NCI-H187 treated with DMSO at 0.1 percent for 48 hours (cell line): ENCODE measurements at places on chromosomes 16 and 17.
A peak's percentile ranks its signal among the peaks of the same experiment; 100 is the strongest.

DNA sequence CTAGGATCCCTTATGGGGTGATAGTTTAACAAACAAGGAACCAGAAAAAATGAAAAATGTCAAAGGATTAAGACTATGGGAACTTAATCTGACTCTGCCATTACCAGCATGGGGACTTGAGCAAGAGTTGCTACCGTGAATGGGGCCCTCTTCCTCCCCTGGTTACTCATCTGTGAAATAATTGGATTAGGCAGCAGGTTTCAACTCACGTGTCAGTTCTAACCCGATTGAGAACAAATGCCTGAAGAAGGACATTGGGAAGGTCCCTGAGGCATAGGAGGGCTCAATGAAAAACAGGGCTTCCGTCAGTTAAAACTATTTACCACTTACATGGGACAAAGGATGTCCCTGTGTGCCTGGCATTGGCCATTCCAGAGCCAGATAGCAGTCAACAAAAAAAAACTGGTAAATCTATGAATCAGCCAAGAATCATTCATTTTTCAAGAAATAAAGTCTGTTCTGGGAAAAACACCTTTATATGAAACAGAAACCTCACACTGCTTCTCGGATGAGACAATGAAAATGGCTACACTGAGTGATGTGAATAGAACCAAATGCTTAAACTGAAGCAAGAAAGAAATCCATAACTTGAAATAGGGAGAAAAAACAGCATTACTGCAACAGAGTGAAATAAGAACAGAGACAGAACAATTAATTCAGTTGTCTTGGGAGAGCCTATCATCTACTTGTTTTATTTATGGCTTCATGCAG lies 104.3 kb downstream of the ADAMTS18 start:
- DNase-seq: no peak

GRCh38 chr17:42193969-42194899 lies at the start of gene GHDC:
GHDC (minus strand) TSS chr17:42194494; CDS start chr17:42193581, 913 bp downstream.
- DNase-seq: peak; percentile 79

DNA sequence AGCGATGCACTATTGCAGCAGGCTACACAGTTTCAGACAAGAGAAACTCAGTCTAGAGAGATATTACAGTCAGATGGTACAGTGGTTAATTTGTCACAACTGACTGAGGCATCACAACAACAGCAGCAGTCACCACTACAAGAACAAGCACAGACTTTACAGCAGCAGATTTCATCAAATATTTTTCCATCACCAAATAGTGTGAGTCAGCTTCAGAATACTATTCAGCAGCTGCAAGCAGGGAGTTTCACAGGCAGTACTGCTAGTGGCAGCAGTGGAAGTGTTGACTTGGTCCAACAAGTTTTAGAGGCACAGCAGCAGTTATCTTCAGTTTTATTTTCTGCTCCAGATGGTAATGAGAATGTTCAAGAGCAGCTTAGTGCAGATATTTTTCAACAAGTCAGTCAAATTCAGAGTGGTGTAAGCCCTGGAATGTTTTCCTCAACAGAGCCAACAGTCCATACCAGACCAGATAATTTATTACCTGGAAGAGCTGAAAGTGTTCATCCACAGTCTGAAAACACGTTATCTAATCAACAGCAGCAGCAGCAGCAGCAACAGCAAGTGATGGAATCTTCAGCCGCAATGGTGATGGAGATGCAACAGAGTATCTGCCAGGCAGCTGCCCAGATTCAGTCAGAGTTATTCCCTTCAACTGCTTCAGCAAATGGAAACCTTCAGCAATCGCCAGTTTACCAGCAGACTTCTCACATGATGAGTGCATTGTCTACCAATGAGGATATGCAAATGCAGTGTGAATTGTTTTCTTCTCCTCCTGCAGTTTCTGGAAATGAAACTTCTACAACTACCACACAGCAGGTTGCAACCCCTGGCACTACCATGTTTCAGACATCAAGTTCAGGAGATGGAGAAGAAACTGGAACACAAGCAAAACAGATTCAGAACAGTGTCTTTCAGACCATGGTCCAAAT lies 34.1 kb downstream of the NQO1 start:
- no peak for DNase-seq

- no peak for DNase-seq
Observed at GRCh38 chr17:74815550-74816370, 39.6 kb upstream of the NAT9 start.

DNA sequence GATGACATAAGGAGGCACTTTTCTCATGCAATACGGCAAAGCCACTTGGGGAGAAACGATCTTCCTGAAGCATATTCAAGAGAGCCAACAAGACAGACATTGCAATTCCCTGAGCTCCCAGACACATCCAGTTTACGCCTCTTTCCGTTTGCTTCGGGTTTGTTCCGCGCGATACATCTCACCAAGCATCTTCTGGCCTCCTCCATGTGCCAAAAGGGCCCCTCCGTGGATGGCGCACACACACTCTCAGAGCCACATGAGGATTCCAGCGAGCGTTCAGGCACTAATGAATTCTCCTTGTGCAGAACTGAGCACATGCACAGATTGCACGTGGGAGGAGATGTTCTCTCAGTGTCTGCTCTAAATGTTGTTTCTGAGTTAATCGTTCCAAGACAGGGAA lies 146.7 kb upstream of the SHISA6 start:
- DNase-seq: no peak

GRCh38 chr16:12132850-12133440 lies 156.4 kb downstream of the SNX29 start:
- DNase-seq: no peak

- no peak for DNase-seq
Observed at GRCh38 chr16:9148374-9149015, 57.1 kb downstream of the HAPSTR1 start.

- DNase-seq: no peak
Observed at GRCh38 chr17:77145612-77146245, 5.0 kb downstream of the SEC14L1 start.

- no peak for DNase-seq
Observed at GRCh38 chr16:67647681-67648080, 2.7 kb downstream of the CARMIL2 start.

DNA sequence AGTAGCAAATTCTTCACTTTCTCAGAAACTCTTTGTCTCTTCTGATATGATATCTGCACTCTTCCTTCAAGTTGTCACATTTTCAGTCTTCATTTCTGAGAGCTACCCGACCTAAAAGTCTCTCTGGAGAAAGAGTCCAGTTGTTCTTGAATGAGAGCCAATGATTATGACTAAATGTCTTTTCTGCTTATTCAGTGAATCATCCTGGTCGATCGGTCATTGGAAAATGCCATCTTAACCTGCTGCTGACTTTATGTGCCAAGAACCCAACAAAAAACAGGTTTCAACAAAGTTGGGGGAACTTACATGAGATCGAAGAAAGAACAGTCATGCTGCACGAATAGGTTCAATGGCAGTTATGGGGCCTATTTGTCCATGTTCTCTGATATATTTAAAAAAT lies 15.9 kb downstream of the SOX9 start:
- DNase-seq: no peak

DNA sequence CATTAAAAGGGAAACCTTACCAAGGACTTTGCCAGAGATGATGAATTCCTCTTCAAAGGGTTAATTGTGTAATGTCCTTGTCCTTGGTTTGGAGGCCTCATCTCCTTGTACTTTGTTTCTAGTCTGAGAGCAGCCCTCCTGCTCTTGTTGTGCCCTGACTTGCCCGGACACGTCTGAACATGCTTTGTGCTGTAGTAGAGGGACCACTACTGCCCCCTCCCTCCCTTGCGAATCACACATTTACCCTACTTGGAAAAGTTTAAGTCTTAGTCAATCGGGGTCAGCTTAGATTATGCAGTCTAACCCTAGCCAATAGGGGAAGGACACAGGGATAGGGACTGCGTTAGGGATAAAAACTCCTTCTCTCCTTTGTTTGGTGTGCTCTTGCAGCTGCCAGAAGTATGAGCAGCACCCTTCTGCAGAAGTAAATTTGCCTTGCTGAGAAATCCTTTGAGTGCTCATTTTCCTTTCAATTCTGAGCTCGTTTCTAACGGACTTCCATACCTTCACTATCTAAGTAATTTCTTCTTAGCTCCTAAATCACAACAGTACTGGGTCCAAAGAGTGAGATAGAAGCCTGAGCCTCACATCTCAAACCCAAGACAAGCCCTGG lies 26.4 kb upstream of the CLEC3A start:
- DNase-seq: no peak

DNA sequence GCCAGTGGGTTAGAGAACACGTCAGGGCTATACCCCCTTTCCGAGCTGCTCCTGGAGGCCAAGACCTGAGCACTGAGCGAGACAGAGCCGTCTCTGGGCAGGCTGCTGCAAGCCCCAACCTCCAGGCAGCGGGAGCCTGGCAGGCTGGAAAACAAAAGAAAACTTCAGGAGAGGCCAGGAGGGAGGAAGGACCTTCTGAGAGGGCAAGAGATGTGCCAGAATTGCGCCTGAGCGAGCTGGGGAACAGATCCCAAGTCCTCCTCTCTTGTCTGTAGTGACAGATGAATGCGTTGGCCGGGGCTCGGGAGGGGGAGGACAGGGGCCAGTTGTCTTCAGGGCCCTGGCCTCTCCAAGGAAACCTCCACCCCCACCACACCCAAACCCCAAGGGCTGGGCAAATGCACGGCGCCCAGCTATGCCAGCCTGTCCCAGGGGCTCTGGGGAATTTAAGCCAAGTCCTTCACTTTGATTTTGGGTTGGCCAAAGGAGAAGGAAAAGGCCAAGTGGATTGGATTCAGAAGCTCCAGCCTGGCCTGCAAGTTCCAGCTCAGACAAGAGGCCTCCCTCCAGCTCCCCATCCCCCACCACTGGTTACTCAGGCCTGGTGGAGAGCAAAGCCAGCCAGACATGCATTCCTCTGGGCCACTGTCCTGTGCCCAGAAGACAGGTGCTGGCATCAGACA lies 18.1 kb downstream of the SDK2 start:
- no peak for DNase-seq

DNA sequence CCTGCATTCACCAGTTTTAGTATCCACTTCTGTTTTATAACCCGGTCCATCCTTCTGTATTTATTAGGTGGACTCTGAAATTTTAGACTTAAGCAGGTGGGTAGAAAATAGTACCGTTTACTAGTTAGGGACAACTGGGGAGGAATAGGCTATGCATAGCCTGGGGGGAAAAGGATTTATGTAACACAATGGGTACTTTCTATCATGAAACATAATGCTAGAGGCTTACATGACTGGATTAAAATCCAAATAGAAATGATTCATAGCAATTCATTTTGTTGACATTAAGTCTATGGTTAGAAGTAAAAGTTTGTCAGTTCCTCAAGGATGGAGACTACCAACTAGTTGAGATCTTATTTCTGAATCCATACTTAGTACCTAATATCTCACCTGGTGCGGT lies 18.6 kb downstream of the GAN start:
- no peak for DNase-seq
